NCI-H460 (cell line): ENCODE measurements at places on chromosomes 12 and 14. TPM values are rescaled to one million over a fixed set of nuclear protein-coding genes. Genes with fewer than 3 reads are reported as not detected.

- DNase-seq: no peak
Observed at GRCh38 chr12:6229224-6230218, 29.3 kb downstream of the CD9 start.

DNA sequence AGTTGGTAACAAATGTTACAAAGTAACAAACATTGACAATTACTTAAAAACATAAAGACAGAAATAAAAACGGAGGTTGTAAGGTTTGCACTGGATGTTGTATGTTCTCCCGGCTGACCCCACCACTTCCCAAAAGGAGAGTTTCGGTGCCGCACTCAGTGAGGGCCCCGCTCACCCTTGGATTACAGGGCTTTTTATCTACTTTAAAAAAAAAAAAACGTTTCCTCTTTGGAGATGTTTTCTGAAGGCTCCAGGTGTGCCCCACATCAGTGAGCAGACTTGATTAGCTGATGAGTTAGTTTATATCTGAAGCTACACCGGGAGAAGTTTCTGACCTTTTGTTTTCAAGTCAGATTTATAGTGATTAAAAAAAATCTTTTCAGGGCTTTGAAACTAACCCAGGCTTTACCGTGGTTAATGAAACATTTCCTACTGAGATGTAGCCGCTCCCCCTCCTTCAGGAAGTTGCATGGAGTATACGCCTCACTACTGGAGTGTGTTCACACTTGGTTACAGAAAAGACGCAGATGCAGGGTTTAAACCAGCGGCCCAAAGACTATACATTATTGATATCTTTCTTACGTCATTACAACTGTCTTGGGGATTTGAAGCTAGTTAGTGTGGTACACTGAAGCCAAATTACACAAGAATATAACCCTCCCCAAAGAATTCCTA, 38.0 kb upstream of the BCL7A start:
- no peak for DNase-seq

- DNase-seq: no peak
Observed at GRCh38 chr12:96814200-96814599, 92.9 kb upstream of the NEDD1 start.

DNA sequence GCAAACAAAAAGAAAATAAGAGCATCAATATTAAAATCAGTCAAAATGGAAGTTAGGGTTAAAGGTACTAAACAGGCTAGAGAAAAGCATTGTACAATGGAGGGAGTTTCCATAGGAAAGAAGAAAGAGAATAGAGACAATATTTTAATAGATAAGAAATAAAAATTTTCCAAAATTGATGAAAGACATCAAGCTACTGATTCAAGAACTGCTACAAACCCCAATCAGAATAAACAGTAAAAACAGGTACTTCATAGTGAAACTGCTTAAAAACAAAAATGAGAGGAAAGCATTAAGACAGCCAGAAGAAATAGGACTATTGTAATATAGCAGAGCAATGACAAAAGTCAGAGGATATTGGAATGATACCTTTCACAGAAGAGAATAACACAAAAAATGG, 413.4 kb downstream of the NELL2 start:
- DNase-seq: no peak

The SLC22A17 gene
- 1.6 and 2.2 TPM in 2 replicates for total RNA-seq

DNA sequence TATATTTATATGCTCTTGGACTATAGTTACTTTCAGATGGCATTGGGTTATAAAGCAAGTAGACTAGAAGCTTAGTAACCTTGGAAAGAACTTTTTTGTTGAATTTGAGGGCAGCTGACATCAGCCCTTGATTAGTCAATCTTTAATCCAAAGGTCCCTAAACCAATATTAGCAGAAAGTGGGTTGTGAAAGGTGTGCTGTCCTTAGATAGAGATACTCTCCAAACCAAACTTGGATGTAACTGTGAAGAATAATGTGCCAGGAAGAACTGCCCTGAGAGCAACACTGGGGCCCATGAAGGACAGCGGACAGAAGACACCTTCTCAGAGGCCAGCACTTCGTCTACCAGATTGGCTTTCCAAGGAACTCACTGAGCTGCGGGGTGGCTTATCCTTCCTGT, 10.6 kb downstream of the CD163 start:
- no peak for DNase-seq

- no peak for DNase-seq
Observed at GRCh38 chr12:104189915-104190555, 25.5 kb upstream of the TXNRD1 start.

GRCh38 chr12:88417531-88417930, 162.7 kb downstream of the KITLG start:
- no peak for DNase-seq

The FERMT2 gene
- total RNA-seq: 62.2 and 62.3 TPM in 2 replicates

- DNase-seq: no peak
Observed at GRCh38 chr12:27493260-27493940, 30.6 kb upstream of the PPFIBP1 start.

GRCh38 chr14:39182770-39183684, 8.0 kb downstream of the PNN start:
- no peak for DNase-seq

GRCh38 chr12:126040307-126040706, 975.1 kb downstream of the AACS start:
- DNase-seq: no peak

The IGFBP6 gene
- 53.1 and 54.9 TPM in 2 replicates for total RNA-seq

DNA sequence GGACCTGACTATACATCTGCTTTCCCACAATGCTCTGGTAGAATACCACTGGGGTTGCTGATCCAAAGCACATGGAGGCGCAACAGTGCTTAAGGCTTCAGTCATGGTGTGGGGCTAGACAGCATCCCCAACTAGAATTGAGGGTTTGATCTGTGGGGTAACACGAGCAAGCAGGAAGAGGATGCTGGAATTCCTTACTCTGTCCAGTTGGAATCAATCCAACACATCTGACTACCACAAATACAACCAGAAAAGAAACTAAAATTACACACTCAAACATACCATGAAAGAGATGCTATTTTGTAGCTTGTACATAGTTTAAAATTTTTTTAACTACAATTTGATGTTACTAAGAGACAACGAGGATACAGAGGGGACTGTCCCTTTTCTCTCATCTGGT, 40.4 kb upstream of the GTF2A1 start:
- no peak for DNase-seq

The SLC38A2 gene
- total RNA-seq: 745 and 826 TPM in 2 replicates

GRCh38 chr14:25943329-25943728, 654.5 kb downstream of the NOVA1 start:
- no peak for DNase-seq

- no peak for DNase-seq
Observed at GRCh38 chr14:87449016-87449415, 544.0 kb downstream of the GALC start.

The TAS2R8 gene
- not detected in 2 replicates for total RNA-seq

- DNase-seq: no peak
Observed at GRCh38 chr12:70982991-70983390, 62.5 kb upstream of the PTPRR start.
